ENCODE measurements at places on chromosomes 4 and X. TPM values are rescaled to one million over a fixed set of nuclear protein-coding genes. Genes with fewer than 3 reads are reported as not detected.

Gene MXRA5
- not detected for total RNA-seq

Gene SLC10A4
- total RNA-seq, result not detected

Gene PCYT1B
- total RNA-seq, result not detected

Gene GLRA2
- not detected for total RNA-seq

Gene VEGFC
- not detected for total RNA-seq

Gene NWD2
- total RNA-seq, result not detected

Gene IQSEC2
- 1.0 TPM for total RNA-seq

Gene NUDT10
- 0.25 TPM for total RNA-seq

Gene HOPX
- total RNA-seq, result 13.1 TPM

Gene PHEX
- 0.39 TPM for total RNA-seq

Gene ZNF157
- 0.43 TPM for total RNA-seq

Gene ARMCX1
- 1.4 TPM for total RNA-seq

Gene CABS1
- not detected for total RNA-seq

Gene CNKSR2
- total RNA-seq, result 14.0 TPM

Gene USP51
- total RNA-seq, result 2.1 TPM

Gene RGN
- not detected for total RNA-seq

Gene GALNTL6
- not detected for total RNA-seq

Gene GABRQ
- total RNA-seq, result not detected

Gene DIPK2B
- not detected for total RNA-seq

Gene MEPE
- total RNA-seq, result not detected

Gene CAPN6
- not detected for total RNA-seq

Gene SLC7A11
- total RNA-seq, result not detected

Gene SHROOM2
- not detected for total RNA-seq

Gene ZNF718
- 4.0 TPM for total RNA-seq

Gene SPON2
- 26.4 TPM for total RNA-seq

Gene BEND4
- total RNA-seq, result 0.95 TPM

Gene ASB9
- not detected for total RNA-seq

Gene MAGEA2
- total RNA-seq, result not detected

Gene SPINK2
- 2.6 TPM for total RNA-seq

Gene FGFRL1
- 26.3 TPM for total RNA-seq

Gene XKRX
- 0.94 TPM for total RNA-seq

Gene FRMD7
- not detected for total RNA-seq

Gene KLB
- total RNA-seq, result 0.05 TPM

Gene GPAT3
- 3.0 TPM for total RNA-seq

Gene NPY1R
- not detected for total RNA-seq

Gene AFM
- not detected for total RNA-seq

Gene FOXO4
- 24.1 TPM for total RNA-seq

Gene PRDX4
- total RNA-seq, result 2.2 TPM

Gene PRRG1
- not detected for total RNA-seq

Gene NHS
- 0.03 TPM for total RNA-seq

Gene EIF2S3
- 180 TPM for total RNA-seq

Gene DUX4
- total RNA-seq, result not detected

All from CD8-positive, alpha-beta T cell (primary cell).